Hippocampal formation (tissue), 2 donors: ENCODE measurements at places on chromosomes 2 and 18.

GRCh38 chr18:68763083-68763482 is 34.8 kb upstream of the CCDC102B start:
- no peak for DNase-seq

- DNase-seq: no peak
Measured at GRCh38 chr2:234712421-234712935, 215.6 kb upstream of the ARL4C start.

DNA sequence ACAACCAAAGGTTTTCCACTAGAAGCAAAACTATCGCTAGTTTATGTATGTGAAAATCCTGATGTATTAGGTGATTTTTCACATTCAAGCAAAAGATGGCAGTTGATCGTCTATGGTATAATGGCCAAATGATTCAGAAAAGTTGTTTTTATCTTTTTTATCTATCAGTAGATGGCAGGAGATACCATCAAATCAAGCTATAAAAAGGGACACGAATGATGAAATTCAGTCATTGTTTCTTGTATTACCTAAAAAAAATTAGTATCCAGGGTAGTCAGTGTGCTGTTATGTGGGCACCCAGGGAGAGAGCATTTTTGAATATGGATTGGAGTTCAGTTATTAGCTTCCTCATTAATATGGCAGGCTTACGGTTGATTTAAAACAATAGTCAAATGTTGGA is 22.9 kb upstream of the CAVIN2 start:
- no peak for DNase-seq

- DNase-seq: no peak
Measured at GRCh38 chr2:198117406-198118041, 313.1 kb downstream of the PLCL1 start.

DNA sequence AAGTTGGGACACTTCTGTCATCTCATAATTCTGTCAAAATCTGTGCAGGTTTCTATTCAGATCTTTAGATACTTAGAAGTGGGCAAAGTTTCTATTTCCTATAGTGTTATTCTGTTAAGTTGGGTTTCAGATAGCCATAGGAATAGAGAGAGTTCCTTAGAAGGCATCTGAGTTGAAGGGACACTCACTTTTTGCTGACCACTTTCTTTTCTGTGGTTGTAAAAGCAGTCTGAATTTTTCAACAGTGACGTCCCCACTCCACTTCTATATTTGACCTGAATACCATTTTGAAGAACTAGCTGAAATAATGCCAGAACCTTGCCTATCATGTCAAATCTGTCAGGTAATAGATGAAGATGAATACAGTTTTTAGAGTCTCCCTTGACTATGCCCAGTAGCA is 267.3 kb downstream of the SPAG16 start:
- DNase-seq: no peak

DNA sequence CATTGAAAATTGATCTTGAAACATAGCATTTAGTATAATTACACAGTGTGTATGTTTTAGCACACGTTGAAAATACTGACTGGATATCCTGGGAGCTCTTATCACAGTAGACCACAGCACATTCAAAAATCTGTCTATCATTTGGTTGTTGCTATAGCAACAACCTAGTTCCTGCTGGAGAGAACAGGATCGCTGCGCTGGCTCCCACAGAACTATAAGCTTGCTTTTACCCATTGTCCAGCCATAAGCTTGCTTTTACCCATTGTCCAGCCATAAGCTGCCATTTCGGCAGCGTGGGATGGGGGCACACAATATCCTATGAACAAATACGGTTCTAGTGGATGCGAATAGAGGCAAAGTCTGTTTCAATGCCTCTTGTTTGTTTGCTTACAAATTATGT is 70.4 kb upstream of the ST6GAL2 start:
- DNase-seq: no peak
